ENCODE measurements at places on chromosomes 3 and 15.

DNA sequence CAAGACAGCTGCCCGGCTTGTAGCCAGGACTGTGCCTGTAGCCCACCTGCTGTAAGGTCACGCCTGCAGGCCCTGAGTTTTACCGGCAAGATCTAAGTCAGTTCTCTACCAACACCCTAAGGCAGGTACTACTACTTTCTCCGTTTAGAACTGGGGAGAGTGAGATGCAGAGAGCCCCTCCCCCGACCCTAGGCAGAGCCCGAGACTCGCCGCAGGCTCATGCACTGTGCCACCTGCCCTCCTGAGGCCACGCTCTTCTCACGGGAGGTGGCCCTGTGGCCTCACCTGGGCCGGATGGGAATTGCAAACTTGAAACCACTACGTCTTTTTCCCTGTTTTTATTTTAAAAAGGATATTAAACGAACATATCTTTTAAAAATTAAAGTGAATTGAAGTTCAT is 36.9 kb upstream of the PCSK6 start:
- peak; percentile 33 for DNase-seq

GRCh38 chr3:193963808-193964516 is 172.0 kb upstream of the HES1 start:
- peak; percentile 58 for DNase-seq

- no peak for DNase-seq
These were observed 22.0 kb downstream of the ACAD11 start for GRCh38 chr3:132637590-132637989.

DNA sequence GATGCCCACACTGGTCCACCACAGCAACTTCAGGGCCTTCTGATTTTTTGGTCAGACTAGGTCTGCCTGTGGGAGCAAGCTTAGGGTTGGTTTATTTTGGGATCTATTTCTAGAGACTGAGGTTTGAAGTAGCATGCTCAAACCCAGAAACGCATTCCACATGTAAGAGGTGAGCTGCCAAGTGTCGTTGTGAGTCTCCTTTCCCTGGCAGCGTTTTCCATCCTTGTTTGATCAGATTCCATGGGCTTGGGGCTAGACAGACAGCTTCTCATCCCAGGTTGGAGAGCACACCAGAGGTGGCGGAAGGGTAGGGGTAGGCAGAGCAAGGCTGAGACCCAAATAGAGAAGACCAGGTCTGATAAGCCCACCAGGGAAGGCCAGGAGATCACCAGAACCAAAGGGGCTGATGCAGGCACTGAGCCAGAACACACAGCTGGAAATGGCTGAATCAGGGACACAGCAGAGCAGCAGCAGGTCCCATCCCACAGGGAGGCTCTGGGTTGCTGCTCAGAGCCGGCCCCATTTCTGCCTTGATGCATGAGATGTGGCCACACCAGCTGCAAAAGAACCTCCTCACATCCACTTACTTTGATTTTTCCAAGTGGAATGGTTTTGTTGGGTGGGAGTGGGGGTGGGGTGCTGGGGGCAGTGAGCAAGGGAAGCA is 186.8 kb downstream of the THSD4 start:
- DNase-seq, result no peak

GRCh38 chr15:39083213-39083612 is 497.7 kb upstream of the THBS1 start:
- DNase-seq, result no peak

DNA sequence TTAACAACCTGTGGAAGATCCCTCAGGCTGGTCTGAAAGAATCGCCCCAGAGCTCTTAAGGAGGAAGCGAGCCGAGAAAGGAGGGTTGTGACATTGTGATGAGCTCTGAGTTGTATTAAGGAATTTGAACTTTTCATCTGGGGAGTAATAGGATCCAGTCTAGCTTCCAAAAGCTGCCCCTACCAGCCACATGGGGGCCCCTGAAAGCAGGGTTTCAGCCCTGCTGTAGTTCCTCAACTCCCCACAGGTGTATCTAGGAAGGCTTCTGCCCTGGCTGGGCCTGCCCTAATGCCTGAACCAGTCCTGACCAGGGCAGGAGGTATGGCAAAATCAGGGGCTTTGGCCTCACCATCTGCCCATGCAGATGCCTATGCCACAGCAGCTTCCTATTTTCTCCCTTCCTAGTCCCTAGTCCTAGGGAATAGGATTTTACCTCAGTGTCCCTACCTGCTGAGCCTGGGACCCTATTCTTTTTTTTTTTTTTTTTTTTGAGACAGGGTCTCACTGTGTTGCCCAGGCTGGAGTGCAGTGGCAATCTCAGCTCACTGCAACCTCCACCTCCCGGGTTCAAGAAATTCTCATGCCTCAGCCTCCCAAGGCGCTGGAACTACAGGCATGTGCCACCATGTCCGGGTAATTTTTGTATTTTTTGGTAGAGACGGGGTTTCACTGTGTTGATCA is 5.0 kb upstream of the AP3S2 start:
- peak; percentile 75 for DNase-seq

DNA sequence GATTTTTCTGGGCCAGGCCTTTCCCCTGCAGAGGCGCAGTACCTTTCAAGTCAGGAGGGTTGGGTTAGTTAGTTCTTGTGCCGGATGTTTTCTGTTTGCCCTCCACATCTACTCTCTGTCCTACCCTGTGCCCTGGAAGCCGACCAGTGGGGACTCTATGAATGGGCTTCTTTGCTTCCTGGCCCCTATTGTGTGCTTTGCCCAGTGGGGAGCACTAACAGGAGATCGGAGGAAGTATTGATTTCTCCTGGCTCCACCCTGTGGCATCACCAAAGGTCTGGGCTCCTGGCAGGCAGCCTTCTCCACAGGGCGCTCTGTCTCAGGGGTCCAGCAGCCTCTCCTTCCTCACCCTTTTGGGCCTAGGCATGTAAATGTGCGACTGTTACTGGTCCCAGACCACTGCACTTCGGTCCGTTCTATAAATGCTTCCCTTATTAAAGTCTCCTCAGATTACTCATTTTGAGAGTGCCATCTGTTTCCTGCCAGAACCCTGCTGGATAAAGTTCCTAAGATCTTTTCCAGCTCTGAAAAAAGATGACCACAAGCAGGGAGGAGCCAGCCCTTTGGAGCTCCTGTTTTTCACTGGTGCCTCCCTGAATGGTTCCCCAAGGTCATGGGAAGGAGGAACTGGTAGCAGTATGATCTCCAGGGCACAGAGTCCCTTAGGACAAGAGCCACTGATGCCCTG is 44.5 kb downstream of the CTDSPL start:
- DNase-seq, result no peak

DNA sequence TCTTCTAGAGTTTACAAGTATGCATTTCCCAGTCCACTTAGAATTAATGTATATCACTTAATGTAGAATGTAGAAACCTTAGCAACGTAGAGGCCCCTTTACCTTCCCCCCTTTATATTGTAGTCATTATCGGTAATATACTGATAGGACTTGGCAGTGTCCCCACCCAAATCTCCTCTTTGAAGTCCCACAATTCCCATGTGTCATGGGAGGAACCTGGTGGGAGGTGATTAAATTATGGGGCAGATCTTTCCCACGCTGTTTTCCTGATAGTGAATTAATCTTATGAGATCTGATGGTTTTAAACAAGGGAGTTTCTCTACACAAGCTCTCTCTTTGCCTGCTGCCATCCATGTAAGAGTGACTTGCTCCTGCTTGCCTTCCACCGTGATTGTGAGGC is 31.0 kb downstream of the ARL8B start:
- DNase-seq, result no peak

DNA sequence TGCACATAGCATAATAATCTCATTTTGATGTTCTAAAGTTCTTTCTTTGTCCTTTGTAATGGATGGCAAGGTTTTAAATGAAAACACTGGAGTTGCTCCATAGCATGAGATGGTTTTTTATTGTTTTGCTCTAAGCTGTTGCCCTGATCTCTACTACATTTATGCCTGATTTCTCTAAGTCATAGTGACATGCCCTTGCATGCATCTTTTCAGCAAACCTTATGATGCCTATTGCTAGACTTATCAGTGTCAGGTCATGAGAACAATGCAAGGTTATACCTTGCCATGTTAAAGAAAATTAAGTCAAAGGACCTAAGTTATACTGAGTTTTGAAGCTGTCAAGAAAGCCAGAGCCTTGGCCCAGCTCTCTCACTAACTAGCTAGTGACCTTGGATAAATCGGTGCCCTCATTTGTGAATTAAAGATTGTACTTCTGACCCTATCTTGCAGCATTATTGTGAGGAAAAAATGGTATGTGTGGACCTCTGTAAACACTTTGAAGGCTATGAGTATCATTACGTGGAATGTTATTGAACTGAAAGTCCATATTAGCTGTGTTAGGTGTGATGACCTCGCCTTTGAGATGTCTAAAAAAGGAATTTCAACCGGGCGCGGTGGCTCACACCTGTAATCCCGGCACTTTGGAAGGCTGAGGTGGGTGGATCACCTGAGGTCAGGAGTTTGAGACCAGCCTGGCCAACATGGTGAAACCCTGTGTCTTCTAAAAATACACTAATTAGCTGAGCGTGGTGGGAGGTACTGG is 256.4 kb upstream of the UBE2E1 start:
- no peak for DNase-seq

GRCh38 chr3:10928961-10929471 is 63.5 kb upstream of the SLC6A1 start:
- DNase-seq, result no peak

DNA sequence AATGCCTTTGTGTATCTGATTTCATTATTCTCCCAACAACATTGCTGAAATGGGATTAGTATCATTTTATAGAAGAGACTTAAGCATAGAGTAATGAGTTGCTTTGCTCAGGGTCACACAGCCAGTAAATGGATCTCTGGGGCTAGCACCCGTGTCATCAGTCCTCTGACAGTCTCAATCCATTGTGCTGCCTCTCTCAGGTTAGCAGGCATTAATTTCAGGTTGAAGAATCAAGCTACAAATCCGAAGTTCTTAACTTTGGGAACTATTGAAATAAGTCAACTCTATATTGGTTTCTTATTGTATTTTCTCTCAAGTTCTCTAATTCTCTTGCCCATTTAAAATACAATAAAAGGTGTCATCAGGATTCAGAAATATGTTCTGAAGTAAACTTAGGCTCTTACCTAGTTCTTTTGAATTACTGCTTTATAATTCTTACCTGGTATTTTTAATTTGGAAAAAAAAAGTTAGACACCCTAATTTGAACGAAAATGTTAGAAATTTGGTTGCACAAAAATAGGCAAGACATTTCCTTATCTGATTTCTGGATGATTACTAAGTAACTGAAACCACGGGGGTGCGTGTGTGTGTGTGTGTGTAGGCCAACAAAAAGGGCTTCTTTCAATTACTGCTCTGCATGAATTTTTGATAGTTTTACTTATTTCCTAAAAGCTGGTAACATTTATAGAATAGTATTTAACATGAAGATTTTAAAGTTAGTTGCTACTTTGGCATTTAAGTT is 189.8 kb downstream of the MBNL1 start:
- no peak for DNase-seq

- no peak for DNase-seq
These were observed 159.6 kb downstream of the LEKR1 start for GRCh38 chr3:156985711-156986110.

DNA sequence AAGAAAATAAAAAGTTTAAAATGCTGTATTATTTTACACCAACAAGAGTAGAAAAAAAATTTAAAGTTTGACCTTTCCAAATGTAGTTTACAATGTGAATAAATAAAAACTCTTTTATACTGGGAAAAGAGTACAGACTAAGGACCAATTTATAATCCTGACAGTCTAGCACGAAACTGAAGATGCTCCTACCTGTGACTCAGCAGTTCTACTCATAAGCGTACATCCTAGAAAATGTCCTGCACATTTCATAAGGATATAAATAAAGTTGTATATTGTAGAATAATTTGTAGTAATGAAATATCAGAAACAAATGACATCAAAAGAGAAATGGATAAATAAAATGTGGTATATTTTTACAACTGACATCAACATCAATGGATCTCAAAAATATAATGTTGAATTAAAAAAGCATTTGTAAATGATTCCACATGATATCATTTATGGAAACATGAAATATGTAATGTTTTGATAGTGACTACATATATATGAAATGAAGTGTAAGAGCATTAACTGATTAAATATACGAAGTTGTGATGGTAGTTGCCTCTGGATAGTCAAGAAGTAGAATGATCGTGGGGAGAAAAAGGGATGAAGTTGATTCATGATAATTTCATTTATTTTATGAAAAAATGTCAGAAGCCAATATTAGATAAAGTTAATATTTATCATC is 161.3 kb upstream of the CBLB start:
- no peak for DNase-seq

- no peak for DNase-seq
These were observed 309.7 kb downstream of the LSAMP start for GRCh38 chr3:116135457-116136085.

- DNase-seq, result no peak
These were observed 66.9 kb downstream of the DCLK3 start for GRCh38 chr3:36697229-36698001.

DNA sequence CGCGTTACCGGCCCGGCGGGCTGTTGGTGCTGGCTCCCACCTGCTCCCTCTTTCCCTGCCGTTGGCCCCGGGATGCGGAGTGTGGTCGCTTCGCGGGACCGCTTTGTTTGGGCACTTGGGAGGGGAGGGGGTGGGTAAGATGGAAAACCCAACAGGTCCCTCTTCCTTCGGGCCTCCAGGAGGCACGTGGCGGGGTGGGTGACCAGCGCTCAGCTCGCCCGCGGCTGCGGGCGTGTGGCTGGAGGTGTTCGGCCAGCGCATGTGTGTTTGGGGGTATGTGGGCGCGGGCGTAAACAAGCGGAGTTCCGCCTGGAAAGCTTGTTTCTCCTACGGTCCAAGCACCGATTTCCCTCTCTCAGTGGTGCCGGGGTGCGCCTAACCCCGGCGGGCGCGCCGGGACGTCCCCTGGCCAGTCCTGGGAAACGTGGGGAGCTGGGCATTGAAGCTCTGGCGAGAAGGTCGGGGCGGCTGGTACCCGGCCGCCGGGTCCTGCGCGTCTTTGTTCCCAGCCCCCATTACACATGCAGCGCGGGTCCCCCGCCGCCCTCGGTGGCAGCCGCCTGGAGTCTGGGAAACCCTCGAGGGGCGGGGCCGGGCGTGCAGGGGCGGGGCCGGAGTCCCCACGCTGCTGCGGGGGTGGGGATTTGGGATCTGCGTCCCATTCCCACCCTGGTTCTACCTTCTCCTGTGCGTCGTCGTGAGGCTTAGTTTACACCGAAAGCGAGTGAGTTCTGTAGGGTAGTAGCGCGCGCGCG is 1.4 kb downstream of the ACVR2B start:
- DNase-seq, result peak; percentile 63

DNA sequence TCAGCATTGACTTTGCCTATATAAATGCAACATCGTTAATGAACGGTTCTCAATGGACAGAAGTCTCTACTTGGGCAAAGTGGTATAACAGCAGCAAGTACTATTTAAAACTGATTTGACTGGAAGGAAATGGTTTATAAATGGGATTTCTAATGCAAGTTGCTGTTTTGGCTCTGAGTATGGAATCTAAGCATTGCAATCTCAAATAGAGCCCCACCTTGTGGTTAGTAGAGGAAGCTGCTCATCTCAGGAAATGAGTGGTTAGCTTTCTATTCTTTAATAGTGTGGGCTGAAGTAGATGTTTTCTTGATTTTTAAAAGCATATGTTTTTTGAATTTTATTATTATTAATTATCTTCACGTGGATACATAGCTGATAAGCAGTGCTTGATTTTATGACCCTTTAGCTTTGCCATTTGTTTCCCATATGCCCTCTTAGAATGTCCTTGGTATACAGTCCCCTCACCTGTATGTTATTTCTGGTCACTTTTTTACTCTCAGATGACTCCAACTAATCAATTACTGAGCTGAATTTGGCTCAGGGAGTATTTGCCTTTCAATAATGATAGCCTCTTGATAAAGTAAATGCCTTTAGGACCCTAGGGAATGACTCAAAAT is 67.1 kb downstream of the OXSM start:
- peak; percentile 65 for DNase-seq

Data from GM13976 (cell line).